ENCODE measurements at places on chromosomes 7 and 10.

- DNase-seq: no peak
These were observed 1257.4 kb downstream of the GATA3 start for GRCh38 chr10:9311702-9312499.

GRCh38 chr10:58967551-58968388 is 208.7 kb upstream of the PHYHIPL start:
- no peak for DNase-seq

- peak; percentile 6 for DNase-seq
These were observed 31.7 kb downstream of the GPR22 start for GRCh38 chr7:107501593-107501992.

- DNase-seq: peak; percentile 16
These were observed 7.1 kb downstream of the ZSCAN25 start for GRCh38 chr7:99623702-99624447.

GRCh38 chr7:139396323-139396951 is 36.7 kb downstream of the LUC7L2 start:
- DNase-seq: no peak

- DNase-seq: no peak
These were observed 56.6 kb upstream of the CPXM2 start for GRCh38 chr10:123948030-123948823.

DNA sequence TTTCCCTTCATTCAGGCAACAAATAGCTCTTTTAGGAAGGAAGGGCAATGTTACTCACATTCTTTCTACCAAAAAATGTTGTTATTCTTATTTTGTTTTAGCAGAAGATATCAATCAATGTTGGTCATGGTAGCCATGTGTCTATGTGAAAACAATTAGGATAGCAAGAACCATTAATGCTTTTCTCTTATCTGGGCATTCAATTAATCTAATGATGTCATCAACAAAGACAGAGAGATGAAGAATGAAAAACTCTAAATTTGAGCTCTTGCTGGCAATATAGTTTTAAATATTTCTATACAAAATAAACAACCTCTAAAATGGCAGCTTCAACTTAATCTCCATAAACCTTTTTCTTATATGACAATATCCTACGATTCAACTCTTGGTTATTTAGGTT is 353.7 kb upstream of the ANKRD30A start:
- no peak for DNase-seq

- DNase-seq: no peak
These were observed 31.1 kb downstream of the KAZALD1 start for GRCh38 chr10:101092881-101093354.

DNA sequence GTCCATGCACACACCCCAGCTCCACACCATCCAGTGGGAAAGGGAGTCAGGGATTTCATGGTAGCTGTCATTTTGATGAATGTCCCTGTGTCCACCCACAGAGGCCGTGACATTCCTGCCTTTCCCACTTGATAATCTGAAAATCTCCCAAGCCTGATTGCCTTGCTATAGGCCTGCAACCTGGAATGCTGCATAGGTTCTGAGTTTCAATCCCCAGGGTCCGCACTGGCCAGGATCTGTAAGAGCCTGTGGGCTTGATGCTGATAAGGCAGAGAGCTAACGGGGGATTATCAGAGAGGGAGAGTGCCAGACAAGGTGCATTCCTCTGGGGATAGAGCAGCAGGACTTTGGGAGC is 57.5 kb downstream of the RBM20 start:
- no peak for DNase-seq

DNA sequence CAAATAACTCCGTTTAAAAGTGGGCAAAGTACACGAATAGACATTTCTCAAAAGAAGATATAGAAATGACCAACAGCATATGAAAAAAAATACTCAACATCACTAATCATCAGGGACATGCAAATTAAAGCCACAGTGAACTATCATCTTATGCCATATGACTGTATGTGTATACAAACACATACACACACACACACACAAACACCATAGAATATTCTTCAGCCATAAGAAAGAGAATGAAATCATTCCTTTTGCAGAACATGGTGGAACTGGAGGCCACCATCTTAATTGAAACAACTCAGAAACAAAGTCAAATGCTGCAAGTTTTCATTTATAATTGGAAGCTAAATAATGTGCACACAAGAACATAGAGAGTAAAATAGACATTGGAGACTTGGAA is 1019.4 kb downstream of the KCNMA1 start:
- DNase-seq: no peak

DNA sequence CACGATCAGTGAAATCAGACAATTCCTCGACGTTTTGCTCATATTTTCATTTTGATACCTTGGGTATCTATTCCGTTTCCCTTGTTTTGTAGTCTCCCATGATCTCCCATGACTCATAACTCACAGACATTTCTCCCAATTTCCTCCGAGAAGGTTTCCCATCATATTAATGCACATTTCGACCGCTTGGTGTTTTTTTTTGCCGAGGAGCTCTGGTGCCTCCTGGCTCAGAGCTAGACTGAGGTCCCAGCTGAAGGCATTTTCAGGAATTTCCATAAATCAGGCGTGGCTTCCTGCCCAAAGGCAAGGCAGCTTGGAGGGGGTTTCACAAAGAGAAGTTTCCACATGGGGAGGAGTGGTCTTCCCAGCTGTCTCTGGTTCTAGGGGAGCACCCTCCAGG is 148.2 kb upstream of the TNS3 start:
- DNase-seq: no peak

GRCh38 chr7:109127145-109127544 is 557.5 kb downstream of the DNAJB9 start:
- DNase-seq: no peak

DNA sequence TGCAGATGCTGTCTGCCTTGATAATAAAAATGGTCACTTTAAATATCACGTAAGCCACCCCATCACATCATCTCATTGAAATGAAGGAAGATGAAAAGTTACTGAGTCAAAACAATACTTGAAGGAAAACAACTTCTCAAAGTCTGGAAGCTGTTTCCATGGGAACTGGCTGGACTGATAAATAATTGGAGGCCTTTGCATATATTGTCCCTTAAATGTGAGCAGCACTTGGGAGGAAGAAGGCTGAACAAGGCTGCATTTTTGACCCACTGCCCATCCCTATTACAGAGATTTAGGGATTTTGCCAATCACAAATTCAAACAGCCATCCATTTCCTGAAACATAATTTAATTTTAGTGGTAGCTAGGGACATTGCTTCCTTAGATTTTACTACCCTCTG is 18.2 kb upstream of the MAGI2 start:
- DNase-seq: no peak

- no peak for DNase-seq
These were observed 8.0 kb downstream of the PDGFA start for GRCh38 chr7:511476-512145.
